ENCODE measurements at places on chromosomes 7 and 10. TPM values are rescaled to one million over a fixed set of nuclear protein-coding genes. Genes with fewer than 3 reads are reported as not detected.

CRTAC1 gene
- total RNA-seq: 0.25 TPM

CLCN1 gene
- not detected for total RNA-seq

SLC26A3 gene
- under 0.01 TPM for total RNA-seq

NPFFR1 gene
- not detected for total RNA-seq

DNA sequence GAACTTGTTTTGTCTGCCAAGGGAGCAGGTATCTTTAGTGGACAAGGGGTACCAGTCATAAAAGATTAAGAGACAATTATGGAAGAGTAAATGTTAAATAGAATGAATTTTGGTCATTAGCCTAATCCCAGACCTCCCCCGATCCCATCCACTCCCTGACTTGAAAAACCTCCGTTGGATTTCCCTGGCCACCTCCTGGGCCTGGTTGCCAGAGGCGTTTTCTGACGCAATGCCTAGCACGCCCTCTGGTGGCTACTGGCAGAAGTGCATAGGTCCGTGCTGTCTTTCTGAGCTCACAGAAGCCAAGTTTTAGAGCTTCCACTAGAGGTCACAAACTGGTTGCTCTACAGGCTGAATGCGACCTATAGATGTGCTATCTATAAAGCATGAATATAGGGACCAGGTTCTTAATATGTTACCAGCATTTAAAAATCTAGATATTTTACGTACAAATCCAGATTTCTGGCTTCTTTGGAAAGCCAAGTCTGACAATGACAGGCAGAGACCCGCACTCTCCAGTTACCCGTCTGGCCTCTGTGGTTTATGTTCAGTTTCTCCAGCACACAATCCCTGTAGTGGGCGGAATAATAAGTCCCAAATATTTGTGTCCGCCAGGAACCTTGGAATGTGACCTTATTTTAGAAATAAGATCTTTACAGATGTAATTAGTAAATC lies 39.8 kb downstream of the SPOCK2 start:
- H3K36me3 ChIP-seq: no peaks in the 10 kb centered on the region
- H3K4me1 ChIP-seq: no peaks in the 10 kb centered on the region
- peak; percentile 90 for DNase-seq
- H3K27ac ChIP-seq: no peak overlapping the region

GRCh38 chr10:123464430-123465323 lies 201.5 kb upstream of the GPR26 start:
- no peaks in the 10 kb centered on the region for H3K36me3 ChIP-seq
- no peak overlapping the region for H3K4me3 ChIP-seq
- H3K4me1 ChIP-seq: no peaks in the 10 kb centered on the region
- DNase-seq: no peak
- H3K27me3 ChIP-seq: no peaks in the 10 kb centered on the region
- no peak overlapping the region for H3K27ac ChIP-seq

DNA sequence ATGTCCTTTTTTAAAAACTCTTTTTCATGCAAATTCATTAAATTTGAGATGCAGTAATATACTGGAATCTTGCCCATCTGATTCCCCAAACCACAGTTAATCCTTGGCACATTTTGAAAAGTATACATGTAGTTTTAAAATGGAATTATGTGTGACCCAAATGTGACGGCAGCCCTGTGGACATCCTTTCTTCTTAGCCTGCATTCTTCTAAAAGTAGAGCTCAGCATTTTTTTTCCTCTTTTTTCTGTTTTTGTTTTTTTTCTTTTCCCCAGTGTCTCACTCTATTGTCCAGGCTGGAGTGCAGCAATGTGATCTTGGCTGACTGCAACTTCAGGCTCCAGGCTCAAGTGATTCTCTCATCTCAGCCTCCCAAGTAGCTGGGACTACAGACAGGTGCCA lies 338.9 kb downstream of the GALNT17 start:
- H3K36me3 ChIP-seq: no peaks in the 10 kb centered on the region
- no peak overlapping the region for H3K4me3 ChIP-seq
- H3K27ac ChIP-seq: no peak overlapping the region
- no peaks in the 10 kb centered on the region for H3K27me3 ChIP-seq
- DNase-seq: no peak
